ENCODE measurements at places on chromosomes 7 and 10. TPM values are rescaled to one million over a fixed set of nuclear protein-coding genes. Genes with fewer than 3 reads are reported as not detected.

- DNase-seq: no peak
These were observed 15.8 kb downstream of the C10orf71 start for GRCh38 chr10:49314806-49315205.

DNA sequence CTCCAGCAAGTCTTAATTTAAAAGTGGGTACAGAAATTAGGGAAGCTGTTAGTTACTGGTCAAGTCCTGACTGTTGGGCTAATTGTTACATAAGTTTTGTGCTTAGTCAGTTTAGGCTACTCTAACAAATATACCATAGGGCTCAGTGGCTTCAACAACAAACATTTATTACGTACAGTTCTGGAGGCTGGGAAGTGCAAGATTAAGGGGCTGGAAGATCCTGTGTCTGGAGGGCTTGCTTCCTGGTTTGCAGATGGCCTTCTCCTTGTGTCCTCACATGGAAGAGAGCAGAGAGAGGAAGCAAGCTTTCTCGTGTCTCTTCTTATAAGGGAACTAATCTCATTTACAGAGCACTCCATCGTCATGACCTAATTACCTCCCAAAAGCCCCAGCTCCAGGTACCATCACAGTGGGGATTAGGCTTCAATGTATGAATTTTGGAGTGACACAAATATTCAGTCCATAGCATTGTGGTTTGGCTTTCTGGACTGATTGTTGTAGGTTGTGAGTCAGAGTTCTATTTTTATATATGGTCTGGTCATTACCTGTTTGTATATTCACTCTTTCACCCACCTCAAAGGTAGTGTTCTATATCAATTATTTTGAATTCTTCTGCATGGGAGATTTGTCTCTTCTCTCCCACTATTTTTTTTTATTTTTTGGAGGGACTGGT is 17.1 kb downstream of the ST7 start:
- DNase-seq: no peak

- DNase-seq: no peak
These were observed 61.6 kb upstream of the OPALIN start for GRCh38 chr10:96420228-96421009.

DNA sequence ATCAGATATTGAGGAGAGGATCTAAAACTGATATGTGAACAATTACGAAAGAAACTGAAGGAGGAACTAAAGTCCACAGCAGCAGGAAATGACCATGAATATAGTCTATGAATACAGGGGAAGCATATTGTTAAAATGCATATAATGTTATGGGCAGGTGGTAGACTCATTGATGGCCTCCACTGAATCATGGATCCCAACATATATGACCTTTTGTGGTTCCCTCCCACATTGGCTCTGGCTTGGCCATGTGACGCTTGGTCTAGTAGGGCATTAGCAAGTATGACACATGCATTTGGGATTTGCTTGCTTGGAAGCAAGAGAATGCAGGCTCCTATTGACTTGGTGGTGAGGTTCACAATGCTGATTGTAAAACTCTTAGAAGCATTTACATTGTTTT is 55.2 kb upstream of the RAB18 start:
- DNase-seq: no peak

- DNase-seq: no peak
These were observed 39.6 kb upstream of the SHH start for GRCh38 chr7:155851892-155852291.

GRCh38 chr10:116690356-116691322 is 51.7 kb downstream of the HSPA12A start:
- DNase-seq: no peak

GRCh38 chr7:103875718-103876117 is 113.7 kb downstream of the RELN start:
- DNase-seq: no peak

- no peak for DNase-seq
These were observed 22.1 kb downstream of the NMT2 start for GRCh38 chr10:15146366-15146765.

DNA sequence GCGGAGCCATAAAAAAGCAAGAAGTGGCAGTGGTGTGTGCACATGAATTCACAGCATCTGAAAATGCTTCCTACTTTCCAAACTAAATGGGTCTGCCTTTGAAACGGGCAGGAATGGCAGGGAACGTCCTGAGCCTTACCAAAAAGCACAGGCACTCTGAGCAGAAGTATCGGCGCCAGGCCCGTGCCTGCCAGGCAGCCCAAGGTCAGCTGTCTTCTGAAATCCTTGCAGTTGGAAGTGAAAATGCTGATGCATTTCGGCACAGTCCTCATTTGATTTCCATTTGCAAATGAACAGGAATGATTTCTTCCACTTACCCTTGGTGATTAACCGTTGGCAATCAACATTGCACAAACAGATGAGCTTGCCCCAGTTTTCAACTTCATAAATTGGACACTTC is 47.6 kb upstream of the MNX1 start:
- no peak for DNase-seq

- no peak for DNase-seq
These were observed 32.7 kb downstream of the COL26A1 start for GRCh38 chr7:101395376-101395775.

DNA sequence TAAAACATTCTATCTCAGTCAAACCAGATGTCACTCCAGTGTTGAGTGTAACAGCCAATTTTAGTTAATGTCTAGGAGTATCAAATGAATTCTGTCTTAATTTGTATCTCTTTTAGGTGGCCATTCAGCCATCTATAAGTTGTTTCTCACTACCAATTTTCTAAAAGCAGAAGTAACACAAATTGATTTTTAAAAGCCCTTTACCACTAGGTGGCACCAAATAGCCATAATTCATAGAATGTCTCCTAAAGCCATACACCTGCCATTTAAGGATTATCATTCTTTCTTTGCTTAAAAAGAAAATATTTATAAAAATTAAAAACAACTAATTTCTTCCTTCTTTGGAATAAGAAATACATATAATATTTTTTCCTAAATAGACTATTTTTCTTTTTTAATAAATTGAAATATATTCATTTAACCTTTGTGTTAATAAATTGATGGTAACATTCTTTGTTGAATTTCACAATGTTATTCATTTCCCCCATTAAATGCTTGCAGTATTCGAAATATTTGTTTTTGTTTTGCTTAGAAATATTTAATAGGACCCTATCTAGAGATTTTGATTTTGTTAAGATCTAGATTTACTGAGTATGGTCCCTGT is 107.8 kb upstream of the PPP1R3A start:
- no peak for DNase-seq

DNA sequence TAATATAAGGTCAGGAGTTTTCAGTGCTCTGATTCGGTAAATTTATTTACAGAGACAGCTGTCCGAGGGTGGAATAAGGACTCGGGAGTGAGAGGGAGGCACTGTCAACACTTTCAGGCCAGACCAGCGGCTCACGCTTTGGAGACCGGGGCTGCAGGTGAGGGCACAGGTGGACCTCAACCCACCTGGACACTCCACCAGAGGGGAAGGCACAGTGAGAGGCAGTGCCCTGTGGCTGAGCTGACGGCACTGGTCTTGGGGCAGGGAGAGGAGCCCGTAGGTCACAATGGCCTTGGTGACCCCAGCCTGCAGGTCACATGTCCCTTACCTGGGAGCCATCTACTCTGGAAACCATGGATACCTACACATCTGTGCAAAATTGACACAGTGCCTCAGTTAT is 315.1 kb downstream of the ADARB2 start:
- DNase-seq: no peak

- DNase-seq: peak; percentile 84
These were observed 46.9 kb downstream of the PRPF18 start for GRCh38 chr10:13633689-13634088.

DNA sequence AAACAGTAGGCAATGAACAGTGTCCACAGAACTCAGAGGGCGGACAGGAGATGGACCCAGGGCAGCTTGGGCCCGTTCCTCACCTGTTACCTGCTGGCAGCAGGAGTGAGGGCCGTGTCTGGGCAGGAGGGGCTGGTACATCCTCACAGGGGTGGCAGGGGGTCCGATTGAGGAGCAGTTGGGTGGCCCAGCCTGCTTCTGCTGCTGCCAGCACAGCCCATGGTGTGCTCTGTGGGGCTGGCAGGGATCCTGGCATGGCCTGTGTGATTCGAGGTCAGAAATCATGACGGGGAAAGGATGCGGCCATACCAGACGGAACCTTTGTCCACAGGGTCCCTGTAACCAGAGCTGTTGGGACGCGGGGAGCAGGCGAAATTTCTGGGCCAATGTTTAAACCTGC is 49.6 kb downstream of the INPP5A start:
- DNase-seq: peak; percentile 55

GRCh38 chr7:39666562-39666961 is 43.2 kb downstream of the RALA start:
- DNase-seq: no peak

- no peak for DNase-seq
These were observed 11.7 kb upstream of the GATAD1 start for GRCh38 chr7:92435542-92435941.

DNA sequence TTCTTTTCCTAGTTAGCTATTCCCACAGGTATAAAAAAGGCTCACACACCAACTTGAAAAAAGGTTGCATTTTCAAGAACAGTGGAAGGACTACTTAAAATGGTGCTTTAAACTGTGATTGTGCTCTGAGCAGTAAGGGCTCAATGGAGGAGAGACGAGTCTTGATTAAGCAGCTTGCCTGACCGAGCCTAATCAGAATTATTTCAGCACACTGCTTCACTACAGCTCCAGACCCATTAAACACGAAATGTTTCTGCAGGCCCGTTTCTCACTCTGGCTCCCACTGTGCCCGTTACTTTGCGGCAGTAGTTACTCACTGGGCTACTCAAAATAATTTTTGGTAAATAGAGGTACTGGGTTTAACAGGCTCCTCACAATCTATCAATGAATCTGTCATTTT is 126.0 kb downstream of the NRCAM start:
- DNase-seq: no peak

DNA sequence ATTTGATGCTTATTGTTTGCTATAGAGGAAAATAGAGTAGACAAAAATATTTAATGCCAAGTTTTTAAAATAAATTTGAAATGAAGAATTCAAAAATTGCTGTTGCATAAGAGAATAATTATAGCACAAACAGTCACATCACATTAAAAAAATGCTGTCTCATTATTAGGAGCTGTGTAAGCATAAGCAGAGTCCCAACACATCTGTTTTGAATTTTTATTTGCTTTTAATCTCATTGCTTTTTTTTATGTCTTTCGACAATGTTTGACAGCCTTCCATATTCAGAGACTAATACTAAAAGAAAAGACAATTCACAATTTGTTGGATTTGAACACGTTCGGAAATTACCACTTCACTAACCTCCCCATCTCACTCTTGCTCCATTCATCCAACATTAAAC is 143.5 kb downstream of the TFPI2 start:
- DNase-seq: no peak

- DNase-seq: no peak
These were observed 91.1 kb upstream of the CARD11 start for GRCh38 chr7:3134745-3135144.

- no peak for DNase-seq
These were observed 24.0 kb upstream of the TMEM213 start for GRCh38 chr7:138773817-138774216.

DNA sequence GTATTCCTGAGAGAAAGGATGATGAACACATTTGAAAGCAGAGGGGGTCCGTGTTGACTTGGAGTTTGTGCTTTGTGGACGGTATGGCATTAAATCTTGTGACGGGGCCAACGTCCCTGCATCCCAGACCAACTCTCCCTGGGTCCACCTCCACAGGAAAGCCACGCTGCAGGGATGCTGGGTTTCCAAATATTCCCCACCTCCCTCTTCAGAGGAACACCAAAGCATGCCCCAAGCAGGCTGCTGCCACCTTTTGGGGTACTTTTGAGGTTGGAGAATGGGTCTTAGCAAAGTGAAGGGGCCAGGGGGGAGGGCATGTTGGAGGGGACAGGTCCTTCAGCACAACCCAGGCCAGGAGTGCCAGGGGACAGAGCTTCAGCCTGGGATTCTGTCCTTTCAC is 504.4 kb downstream of the TCERG1L start:
- peak; percentile 44 for DNase-seq

- no peak for DNase-seq
These were observed 2.3 kb downstream of the PAX2 start for GRCh38 chr10:100747456-100748230.

DNA sequence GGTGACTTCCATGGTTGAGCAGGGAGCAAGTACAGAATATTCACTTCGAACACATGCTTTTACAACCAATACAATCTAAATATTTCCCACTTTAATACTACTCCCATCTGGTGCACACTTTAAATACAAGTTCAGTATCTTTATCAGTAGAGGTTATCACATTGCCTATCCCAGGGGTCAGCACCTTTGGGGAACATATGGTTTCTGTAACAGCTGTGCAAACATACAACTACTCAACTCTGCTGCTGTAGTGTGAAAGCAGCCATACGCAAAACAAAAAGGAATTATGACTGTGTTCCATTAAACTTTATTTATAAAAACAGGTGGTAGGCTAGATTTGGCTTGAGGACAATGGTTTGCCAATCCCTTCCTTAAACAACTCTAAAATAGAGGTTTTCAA is 157.5 kb downstream of the XPNPEP1 start:
- no peak for DNase-seq

DNA sequence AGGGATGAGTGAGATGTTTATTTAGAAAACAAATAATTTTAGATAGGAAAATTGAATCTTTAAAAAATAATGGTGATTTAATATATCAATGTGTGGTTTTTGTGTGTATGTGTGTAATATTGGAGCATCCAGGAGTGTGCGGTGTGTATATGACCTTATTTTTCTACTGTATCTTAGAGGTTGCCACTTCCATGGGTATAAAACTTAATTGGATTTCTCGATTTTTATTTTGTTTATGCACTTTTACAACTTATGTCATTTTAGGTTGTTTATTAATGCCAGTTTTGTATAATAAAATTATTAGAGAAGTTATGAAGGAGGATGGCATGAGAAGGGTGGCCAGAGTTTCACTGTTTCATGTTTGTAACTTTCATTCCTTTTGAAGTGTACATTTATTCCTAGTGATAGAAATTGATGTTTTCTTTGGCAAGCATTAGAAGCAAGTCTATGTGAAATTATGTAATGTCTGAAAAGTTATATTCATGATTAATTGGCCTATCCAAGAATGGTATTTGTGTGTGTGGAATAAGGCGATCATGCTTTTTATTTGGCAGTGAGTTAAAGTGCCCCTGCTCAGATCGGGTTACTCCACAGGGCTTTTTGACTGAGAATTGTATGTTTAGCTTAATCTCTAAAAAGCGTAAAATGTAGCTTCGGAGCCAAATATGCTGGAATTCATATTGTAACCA is 110.3 kb downstream of the KAT6B start:
- no peak for DNase-seq

GRCh38 chr10:93580828-93581227 is 14.4 kb downstream of the FFAR4 start:
- no peak for DNase-seq

Gene FAM149B1
- total RNA-seq: 13.0 TPM

Gene ZNF727
- 2.8 TPM for total RNA-seq

Gene AMPH
- total RNA-seq: 9.0 TPM

Gene FAM131B
- 0.48 TPM for total RNA-seq

Gene CFTR
- total RNA-seq: 0.67 TPM

Gene PDE6C
- not detected for total RNA-seq

Gene HMX2
- not detected for total RNA-seq

Gene C10orf53
- not detected for total RNA-seq

Gene GPR26
- total RNA-seq: not detected

Gene GDF10
- 0.63 TPM for total RNA-seq

Gene ADARB2
- total RNA-seq: 0.71 TPM

Gene FAM170B
- not detected for total RNA-seq

Gene SPDYE16
- not detected for total RNA-seq

Gene FGL2
- total RNA-seq: 18.0 TPM

Gene SPDYE2
- 0.16 TPM for total RNA-seq
